Natural killer cell treated with Interleukin-12 subunit alpha and Interleukin-12 subunit beta and Interleukin-15 and Interleukin-18, amount 100 ng/mL, for 72 hours (primary cell): ENCODE measurements at places on chromosomes 1 and 21.

DNA sequence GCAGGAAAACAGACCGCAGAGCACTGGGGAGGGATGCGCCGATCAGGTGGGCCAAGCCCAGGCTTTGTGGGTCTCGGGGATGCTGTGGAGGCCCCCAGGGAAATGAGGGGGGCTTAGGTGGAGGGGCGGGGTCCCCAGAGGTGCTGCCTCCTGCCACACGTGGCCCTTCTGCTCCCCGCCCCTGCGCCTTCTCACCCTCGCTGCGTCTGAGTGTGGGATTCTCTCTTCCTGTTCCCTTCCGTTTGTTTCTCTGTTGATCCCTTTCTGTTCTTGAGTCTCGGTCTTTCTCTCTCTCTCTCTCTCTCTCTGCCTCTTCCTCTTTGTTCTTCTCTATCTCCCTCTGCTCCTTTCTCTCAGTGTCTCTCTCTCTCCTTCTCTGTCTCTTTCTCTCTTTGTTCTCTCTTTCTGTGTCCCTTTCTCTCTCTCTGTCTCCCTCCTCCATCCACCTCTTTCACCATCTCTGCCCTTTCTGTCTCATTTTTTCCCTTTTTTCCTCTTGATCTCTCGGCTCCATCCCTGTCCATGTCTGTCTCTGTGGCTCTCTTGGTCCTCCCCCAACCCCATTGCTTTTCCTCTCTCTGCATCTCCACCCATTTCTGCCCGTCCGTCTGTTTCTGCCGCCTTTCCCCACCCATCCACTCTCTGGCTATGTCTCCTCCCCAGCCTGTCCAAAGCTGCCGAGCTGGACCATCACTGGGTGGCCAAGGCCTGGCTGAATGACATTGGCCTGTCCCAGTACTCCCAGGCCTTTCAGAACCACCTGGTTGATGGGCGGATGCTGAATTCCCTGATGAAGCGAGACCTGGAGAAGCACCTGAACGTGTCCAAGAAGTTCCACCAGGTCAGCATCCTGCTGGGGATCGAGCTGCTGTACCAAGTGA is 52.4 kb upstream of the TMEM51 start:
- peak; percentile 44 for DNase-seq

DNA sequence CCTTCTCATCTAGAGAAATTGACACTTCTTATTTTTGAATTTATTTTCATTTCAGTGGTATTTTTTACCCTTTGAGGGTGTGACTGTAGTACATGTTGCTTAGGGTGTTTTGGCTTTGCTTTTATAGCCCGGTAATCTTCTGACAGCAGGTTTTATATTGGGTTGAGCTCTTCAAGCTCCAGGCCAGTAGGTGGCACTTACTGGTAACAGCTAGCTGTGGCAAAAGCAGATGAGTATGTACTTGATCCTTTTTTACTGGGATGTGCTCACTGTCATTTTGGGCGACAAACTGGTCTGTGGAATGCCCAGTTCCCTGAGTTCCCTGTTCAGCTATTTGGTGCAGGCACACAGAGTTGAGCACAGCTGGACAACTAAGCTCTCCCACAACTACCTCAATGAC is 916.2 kb upstream of the B3GALT2 start:
- DNase-seq, result no peak

DNA sequence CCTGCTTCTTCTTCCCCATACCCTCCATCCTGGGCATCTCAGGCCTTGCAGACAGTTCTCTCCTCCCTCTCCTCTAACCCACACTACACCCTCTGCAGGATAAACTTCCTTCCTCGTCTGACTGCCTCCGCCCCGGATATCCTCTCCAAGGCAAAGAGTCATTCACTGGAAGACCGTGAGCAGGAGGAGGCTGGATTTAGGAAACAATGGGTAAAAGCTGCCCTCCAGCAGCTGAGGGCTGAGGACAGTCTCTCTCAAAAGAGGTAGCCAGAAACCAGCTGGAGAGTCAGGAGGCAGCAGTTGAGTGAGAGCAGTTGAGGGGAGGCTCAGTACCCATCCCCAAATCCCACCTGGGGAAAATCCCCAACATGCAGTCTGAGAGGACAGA is 1.4 kb downstream of the CSRP1 start:
- no peak for DNase-seq

DNA sequence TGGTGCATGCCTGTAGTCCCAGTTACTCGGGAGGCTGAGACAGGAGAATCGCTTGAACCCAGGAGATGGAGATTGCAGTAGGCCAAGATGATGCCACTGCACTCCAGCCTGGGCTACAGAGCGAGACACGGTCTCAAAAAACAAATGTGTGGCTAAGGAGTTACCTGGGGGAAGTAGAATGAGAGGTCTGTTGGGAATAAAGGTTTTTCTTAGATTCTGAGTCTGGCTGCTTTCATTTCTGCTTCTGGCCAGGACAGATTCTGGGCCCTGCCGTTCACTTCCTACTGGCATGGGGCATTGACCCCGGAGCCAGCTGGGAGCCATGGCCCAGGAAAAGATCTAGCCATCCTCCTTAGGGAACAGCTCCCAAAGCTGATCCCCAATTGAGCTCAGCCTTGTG is 420 bp upstream of the DCDC2B start:
- no peak for DNase-seq

DNA sequence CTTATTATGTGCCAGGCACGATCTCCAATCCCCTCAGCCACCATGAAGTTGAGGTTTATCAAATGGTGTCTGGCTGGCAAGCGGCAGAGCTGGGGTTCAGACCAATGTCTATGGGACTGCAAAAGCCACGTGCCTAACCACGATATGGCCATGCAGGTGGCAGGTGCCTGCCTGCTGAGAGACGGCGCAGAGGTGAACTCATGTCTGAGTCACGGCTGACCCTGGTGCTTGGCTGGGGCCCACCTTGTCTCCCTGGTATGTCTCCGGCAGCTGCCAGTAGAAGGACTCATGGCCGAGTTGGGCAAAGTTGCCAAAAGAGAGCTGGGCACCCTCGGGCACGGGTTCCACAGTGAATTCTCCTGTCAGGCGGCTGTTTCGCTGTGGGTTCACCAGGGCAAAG is 59.9 kb downstream of the LDLRAD2 start:
- no peak for DNase-seq

DNA sequence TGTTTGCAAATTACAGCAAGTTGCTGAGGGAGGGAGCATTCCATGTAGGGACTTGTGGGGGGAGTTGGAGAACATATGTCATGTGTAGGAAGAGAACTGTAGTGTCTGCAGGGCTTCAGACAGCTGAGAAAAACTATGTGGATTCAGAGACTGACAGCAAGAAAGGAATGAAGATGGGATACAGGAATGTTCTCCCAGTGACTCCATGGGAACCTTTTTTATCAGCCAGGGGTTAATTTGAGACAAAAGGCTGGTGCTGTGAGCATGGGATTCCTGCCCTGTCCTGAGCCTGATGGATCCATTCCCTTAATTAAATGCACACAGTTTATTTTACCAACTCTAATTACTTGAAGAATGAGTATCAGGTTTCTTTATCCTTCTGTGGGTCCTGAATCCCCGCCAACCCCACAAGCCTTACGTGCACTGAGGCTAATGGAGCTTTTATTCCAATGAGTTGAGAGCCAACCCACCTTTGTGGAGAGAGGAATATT is 26.5 kb upstream of the PLXNA2 start:
- no peak for DNase-seq

- DNase-seq, result no peak
These were observed 7.1 kb upstream of the IL12RB2 start for GRCh38 chr1:67300561-67300960.

GRCh38 chr21:45572783-45573451 is 30.7 kb upstream of the SLC19A1 start:
- no peak for DNase-seq

DNA sequence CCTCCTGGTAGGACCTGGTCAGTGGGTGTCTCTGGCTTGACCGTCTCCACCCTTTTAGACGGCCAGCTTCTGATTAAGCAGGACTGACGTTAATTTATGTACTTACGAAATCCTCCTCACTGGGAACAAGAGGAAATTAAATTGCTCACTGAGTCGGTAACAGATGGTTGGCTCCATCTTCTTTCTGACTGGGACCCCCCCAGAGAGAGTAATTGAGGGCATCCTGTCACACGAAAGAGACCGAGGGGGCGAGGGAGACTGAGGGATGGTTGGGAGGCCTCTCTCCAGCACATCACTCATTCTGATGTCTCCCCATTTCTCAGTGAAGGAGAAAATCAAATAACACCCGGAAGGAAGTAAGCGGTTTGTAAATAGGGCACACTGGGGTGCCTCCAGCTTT is 104.8 kb downstream of the OMA1 start:
- no peak for DNase-seq

- DNase-seq, result no peak
These were observed 374.9 kb upstream of the PTBP2 start for GRCh38 chr1:96346719-96347118.

GRCh38 chr1:190169311-190170067 is 308.2 kb downstream of the BRINP3 start:
- DNase-seq, result no peak

DNA sequence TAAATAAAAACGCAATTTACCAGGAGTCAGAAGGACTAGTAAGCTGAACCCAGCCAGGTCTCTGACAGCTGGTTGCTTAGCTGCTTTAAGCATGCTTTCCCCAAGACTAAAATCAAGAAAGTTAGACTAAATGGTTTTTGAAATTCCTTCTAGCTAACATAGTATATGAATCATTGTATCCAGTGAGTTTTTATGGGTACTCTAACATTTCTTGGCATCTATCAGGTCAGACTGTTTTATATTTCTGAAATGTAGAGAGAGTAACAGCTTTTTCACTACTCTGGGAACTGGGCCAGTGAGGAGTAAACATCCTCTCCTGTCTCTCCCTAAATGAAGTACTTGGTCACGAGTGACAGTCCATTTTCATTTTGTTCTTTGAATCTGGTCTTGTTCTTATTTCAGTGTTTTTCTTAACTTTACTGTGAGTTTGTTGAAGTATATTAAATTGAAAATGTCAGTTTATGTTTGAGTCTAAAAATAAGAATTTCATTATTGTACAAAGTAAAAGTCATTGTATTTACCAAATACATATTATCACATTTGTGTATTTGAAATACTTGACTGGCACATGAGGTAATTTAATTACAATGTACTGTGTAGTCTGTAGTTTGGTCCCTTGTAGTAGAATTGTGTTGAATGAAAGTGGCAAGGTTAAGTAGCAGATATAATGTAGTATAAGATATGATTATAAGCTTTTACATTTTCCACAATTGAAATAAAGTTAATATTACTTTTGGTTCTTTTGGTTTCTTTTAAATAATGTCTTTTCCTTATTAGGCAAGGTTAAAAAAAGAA is 47.6 kb downstream of the PKN2 start:
- DNase-seq, result no peak
